ENCODE measurements at places on chromosomes 12 and 14.
A peak's percentile ranks its signal among the peaks of the same experiment; 100 is the strongest.

- DNase-seq: no peak
These were observed 200.4 kb upstream of the ARHGAP5 start for GRCh38 chr14:31876741-31877140.

GRCh38 chr12:19846574-19846973 lies 407.3 kb downstream of the AEBP2 start:
- peak; percentile 51 for DNase-seq

DNA sequence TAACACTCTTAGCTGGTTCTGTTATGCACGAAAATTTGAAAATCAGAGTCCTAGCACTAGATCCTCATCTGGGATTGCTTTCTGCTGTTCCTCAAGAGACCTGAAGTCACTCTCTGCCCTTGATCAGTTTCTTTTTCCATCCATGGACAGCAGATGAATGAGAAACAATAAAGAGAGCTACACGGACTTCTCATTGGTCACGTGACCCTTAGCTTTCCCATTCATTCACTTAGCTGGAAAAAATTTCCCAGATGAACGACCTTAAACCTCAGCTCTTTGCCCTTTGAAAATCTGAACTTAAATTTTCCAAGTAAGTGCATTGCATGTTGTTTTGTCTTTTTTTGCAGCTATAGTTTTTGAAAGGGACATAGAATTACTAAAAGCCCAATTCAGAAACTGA lies 27.2 kb upstream of the RGS6 start:
- DNase-seq: no peak

GRCh38 chr12:116337312-116337711 lies 59.8 kb upstream of the MED13L start:
- no peak for DNase-seq

GRCh38 chr12:41189395-41190251 lies 1.5 kb downstream of the PDZRN4 start:
- peak; percentile 44 for DNase-seq

DNA sequence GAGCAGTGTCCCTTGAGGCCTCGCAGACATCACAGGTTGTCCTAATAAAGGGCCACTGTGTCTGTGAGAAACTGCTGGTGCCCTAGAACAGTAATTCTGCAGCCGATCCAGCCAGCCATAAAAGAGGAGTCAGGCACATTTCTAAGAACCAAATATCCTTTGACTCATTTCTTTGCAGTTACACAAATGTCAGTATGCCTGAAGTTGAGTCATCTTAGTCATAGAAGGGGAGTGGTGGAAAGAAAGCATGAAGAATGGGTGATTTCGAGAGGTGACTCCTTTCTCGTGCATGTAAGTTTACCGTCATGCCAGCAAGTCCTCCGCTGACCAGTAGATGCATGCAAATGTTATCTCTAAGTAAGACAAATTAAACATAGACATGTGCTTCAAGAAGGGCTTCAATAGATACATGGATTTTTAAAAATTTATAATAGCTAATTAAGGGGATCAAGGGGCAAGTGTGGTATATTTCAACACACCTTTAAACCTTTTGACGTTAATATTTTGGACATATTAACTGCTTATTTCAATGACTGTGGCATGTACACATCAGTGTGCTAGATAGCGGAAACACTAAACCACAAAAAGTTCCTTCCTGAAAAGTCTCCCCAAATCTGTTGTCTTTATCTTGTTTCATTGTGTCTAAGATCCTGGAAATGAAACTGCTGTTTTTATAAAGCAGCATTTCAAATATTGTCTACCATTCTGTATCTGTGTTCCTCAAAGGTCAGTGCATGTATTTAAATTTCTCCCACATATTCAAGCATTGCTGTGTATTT lies 497.4 kb downstream of the NPAS3 start:
- DNase-seq: peak; percentile 60

GRCh38 chr12:559906-560455 lies 100.2 kb downstream of the B4GALNT3 start:
- DNase-seq: peak; percentile 58

DNA sequence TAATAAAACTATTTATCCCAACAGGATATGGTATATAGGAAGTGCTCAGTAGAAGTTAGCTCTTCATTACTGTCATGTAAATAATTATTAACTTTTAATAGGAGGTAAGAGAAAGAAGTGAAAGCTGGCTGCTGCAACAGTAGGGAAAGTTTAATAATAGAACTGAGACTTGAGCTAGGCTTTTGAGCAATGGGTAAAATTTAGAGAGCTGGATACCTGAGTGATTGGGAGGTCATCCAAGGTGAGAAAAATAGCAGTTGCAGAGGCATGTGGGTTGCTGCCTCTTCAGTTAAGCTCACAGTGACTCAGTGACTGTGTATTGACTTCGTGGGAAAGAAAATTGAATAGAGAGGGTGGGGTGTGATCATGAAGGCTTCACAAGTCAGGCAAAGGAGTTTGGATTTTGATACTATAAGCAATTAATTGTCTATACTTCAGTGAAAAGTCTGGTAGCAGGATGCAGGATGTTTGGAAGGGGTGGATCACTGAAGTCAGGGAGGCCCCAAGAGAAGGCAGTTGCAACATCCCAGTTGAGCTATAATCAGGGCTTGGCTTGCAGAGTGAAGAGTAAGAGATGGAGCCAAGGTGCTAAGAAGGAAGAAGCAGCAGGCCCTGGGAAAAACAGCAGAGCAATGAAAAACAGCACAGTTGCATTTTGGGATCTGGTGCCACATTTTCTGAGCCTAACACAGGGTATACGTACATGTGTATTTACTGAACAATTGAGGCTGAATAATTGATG lies 172.0 kb upstream of the FRMD6 start:
- DNase-seq: no peak

DNA sequence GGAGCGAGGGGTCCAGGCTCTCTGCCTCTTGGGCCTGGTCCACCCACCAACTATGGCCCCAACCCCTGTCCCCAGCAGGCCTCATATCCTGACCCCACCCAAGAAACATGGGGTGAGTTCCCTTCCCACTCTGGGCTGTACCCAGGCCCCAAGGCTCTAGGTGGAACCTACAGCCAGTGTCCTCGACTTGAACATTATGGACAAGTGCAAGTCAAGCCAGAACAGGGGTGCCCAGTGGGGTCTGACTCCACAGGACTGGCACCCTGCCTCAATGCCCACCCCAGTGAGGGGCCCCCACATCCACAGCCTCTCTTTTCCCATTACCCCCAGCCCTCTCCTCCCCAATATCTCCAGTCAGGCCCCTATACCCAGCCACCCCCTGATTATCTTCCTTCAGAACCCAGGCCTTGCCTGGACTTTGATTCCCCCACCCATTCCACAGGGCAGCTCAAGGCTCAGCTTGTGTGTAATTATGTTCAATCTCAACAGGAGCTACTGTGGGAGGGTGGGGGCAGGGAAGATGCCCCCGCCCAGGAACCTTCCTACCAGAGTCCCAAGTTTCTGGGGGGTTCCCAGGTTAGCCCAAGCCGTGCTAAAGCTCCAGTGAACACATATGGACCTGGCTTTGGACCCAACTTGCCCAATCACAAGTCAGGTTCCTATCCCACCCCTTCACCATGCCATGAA lies 8.6 kb downstream of the ARHGAP9 start:
- no peak for DNase-seq
